ENCODE measurements at places on chromosomes 2 and 18.
A peak's percentile ranks its signal among the peaks of the same experiment; 100 is the strongest.

DNA sequence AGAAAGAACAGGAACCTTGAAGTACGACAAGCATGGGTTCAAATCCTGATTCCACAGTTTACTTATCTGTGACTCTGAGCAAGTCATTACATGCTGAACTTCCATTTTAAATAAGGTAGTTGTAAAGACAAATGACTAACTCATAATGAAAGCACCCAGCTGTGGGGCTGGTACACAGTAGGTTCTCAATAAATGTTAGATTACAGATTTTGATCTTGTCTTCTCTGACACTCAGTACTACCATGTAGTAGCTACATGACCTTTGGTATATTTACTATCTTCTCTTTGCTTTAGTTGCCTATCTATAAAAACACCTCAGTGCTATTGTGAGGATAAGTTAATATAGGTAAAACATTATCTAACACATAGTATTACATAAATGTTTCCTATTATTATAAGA, 3.2 kb downstream of the TRAK2 start:
- no peak for DNase-seq

- DNase-seq, result no peak
Observed at GRCh38 chr18:51867767-51868166, 472.2 kb upstream of the DCC start.

DNA sequence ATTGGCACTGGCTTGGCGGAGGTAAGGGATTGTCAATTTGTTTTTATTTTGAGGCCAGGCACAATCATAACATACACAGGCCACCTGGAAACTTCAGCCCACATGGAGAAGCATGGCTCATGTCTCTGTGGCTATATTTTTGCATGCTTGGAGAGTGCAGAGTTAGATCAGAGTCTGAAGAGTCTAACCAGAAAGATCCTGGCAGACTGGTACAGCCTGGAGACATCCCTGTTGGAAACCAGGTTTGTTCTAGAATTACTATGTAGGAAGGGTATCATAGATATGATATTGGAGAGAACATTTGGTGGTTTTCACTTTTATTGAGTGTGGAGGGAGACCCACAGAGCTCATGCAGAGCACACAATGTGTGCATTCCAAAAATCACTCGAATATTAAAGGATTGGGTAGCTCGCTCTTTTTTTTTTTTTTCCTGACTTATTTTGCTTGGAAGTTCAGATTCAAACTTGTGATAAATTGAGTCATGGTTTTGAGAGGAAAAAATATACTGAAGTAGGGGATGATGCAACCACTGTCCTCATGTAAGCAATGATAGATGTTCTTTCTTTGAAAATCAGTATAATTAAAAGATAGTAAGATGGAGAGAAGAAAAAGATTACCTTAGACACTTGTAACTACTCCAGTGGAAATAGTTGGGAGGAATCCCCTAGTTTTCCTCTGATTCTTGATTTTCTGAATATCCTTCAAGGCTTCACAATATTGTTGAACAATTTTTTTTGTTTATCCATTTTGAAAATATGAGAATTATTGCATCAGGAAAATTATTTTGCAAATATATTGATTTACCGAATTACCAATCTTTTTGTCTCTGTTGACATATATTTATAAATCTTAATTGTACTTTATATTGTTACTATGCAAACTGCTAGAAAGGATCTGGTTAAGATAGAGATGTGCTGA, 185.7 kb upstream of the ZEB2 start:
- DNase-seq, result no peak

GRCh38 chr2:241958818-241959545, 89.5 kb downstream of the RTP5 start:
- no peak for DNase-seq

GRCh38 chr2:176814274-176814673, 398.3 kb upstream of the HNRNPA3 start:
- no peak for DNase-seq

- DNase-seq, result no peak
Observed at GRCh38 chr2:142598846-142599245, 278.6 kb upstream of the KYNU start.

DNA sequence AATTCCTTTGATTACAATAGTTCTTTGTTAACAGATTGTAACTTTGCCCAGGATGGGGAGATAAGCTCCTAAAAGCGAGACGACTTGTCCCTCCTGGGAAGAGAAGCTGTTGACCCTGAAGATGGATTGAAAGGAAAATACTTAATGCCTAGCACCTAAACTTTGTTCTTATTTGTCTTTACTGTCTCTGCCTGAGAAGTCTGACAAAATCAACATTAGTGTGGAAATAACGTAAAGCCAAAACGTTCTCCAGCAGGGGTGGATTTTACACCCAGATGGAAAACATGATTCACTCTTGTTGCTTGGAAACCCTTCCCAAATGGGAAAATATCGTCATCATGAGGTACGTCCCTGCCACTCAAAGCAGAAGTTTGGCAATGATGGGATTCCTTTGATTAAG, 450.1 kb downstream of the SLC4A3 start:
- no peak for DNase-seq

GRCh38 chr2:44010266-44010665, 14.5 kb upstream of the LRPPRC start:
- DNase-seq, result no peak

- no peak for DNase-seq
Observed at GRCh38 chr2:11680901-11681721, 11.1 kb upstream of the NTSR2 start.

- no peak for DNase-seq
Observed at GRCh38 chr18:70370762-70371733, 82.2 kb downstream of the SOCS6 start.

DNA sequence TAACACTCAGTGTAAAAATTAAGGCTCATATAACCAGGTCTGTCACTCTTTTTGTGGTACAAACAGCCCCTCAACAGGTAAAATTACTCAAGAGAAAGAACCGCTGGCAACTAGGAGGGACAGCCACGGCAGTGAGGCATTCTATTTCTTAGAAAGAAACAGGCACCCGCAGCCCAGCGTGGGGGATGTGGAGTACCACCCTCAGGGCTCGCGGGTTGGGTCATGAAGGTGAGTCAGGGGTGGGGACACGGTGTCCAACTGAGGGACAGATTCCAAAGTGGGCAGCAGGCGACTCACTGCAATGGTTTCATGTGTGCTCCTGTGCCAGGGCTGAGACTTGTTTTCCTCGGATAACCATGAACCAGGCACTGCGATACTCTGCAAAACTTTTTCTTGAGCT, 129.4 kb downstream of the DTNB start:
- no peak for DNase-seq

GRCh38 chr2:36044411-36044810, 311.2 kb upstream of the CRIM1 start:
- DNase-seq, result no peak

DNA sequence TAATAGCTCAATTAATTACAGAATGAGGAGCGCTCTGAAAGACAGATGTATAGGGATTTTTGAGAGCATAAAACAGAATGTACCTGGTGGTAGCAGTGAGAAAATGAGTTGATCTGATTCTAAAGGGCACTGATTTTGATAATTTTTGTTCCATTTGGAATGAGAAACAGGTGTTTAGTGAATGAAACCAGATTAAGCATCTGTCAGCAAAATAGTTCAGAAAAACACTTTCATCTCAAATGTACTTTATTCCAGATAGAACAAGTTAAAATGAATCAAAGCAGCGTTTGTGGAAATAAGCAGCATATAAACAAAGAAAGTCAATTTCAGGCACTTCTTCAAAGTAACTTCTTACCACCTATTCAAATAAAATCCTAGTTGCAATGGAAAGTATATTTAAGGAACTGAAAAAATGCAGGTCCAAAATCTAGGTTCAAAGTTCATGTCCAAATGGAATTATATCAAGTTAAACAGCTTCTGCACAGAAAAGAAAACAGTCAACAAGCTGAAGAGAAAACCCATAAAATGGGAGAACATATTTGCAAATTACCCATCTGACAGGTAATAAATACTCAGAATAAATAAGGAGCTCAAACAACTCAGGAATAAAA, 11.9 kb upstream of the REG3A start:
- no peak for DNase-seq

DNA sequence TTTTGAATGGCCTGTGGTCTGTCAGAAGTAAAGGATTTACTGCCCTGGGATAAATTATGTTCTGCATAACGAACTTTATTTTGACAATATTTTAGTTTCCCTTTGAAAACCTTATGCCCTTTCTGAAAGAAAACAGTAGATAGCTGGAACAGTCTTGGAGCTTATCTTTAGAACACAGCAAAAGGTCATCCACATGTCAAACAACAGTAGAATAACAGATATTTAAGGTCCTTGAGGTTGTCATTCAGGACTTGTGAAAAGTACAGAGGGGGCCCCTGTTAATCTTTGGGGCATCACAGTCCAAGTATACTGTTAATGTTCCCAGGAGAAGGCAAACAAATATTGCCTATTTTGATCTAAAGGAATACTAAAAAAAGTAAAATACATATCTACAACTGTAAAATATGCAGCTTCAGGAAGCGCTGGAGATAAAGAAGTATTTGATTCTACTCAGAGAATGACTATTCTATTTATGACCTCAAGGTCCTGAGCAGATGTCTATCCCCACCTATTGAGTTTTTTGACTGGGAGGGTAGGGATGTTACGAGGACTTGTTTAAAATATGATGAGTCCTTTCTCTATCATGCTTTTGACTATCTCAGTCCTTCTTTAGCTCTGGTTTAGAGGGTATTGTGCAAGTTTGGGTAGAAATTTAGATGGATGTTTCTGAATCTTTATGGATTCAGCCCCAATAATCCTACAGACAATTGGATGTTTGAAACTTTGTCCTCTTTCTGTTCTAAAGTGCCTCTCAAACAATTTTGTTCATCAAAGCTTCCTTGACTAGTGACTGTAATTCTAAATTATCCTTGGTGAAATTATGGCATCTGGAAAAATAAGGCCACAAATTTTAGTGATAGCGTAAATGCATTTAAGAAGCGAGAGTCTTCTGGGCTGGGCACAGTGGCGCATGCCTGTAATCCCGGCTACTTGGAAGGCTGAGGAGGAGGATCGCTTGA, 25.1 kb upstream of the TMEM214 start:
- no peak for DNase-seq

- no peak for DNase-seq
Observed at GRCh38 chr18:69658103-69658502, 257.4 kb downstream of the DOK6 start.

GRCh38 chr2:36423172-36423571, 67.6 kb downstream of the CRIM1 start:
- no peak for DNase-seq

GRCh38 chr18:52310651-52311050, 29.3 kb upstream of the DCC start:
- DNase-seq, result no peak

DNA sequence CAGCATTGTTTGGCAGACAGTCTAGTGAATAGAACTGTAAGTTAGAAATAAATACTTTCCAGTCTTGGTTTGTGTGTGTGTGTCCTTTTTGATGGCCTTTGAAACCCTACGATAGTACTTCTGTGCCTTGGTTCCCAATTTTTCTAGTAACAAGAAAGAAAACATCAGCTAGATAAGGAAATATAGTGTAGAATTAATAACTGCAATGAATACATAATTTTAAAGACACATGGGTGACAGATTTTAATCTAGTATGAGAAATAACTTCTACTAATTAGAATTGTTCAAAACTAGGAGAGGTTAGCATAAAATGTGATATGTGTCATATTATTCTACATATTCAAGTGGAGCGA, 44.5 kb upstream of the NEMP2 start:
- no peak for DNase-seq

DNA sequence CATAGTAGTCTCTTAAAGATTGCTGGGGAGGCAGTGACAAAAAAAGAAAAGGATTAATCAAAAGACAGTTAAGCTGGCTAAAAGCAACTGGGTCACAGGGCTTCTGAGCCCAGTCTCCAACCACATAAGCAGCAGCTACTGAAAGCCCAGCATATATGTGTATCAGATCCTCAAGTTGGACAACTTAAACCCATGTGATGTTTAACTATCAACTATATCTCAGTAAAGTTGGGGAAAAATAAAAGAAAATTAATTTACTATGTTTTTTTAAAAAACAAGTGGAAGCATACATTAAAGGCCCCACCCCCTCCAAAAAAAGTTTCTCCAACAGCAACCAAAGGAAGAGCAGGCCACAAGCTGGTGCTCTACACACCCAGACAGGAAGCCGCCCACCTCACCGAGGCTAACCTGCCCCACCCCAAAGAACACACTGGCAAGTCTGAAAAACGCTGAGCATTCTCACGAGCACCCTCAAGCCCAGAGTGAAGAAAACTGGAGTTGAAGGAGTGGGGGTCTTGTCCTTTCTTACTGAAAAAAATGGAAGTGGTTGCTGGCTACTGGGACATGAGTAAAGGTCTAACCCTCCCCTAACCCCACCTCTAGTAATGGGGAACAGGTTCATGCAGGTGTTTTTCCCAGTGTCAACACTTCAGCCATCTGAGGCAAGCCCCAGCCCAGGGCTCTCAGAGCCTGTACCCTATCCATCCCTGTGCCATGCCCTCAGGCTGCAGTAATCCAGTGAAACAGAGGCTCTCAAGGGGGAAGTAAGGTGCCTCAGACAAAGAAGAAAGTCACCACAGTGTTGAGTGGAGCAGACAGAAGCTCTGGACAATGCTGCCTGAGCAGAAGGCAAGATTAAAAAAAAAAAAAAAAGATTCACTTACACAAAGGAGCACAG, 106.3 kb downstream of the GYPC start:
- peak; percentile 64 for DNase-seq

DNA sequence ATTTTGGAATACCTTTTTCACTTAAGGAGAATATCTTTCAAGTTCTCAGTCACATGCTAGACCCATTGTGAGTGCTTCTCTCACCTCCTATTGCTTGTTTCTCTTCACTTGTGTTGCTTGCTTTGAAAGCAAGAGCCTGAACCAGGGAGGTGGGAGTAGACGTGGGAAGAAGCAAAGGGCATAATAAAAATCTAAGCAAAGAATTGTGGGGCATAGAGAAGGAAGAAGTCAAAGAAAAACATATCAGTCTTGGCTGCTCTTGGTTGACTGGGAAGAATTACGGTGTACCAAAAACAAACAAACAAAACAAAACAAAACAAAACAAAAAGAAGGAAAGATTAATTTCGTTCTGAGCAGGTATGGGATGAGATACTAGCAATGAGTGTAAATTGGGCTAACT, 48.9 kb upstream of the ACVR1 start:
- no peak for DNase-seq

DNA sequence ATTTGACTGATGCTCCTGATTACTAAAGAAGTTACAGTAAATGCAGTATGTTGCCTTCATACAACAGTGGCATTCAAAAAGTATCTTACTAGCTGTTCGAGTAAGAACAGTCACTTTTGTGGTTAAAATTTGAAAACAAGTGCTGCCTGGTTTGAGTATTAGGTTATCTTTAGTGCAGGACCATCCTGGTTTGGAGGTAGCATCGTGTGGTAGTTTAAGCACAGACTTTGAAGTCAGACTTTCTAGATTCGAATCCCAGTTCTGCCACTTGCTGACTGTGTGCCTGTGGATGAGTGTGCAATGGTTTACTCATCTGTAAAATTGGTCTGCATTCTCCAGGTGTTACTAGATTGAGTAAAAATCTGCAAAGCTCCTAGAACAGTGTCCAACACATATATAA, 96.8 kb downstream of the SGPP2 start:
- DNase-seq, result no peak

- DNase-seq, result no peak
Observed at GRCh38 chr2:226904592-226904991, 68.7 kb downstream of the RHBDD1 start.

Measured in thymus (tissue), 14 donors.